Lung (tissue), 17 donors: ENCODE measurements at places on chromosomes 5 and 9. TPM values are rescaled to one million over a fixed set of nuclear protein-coding genes. Genes with fewer than 3 reads are reported as not detected.

Gene GABRA6
- total RNA-seq: not detected

Gene DIPK1B
- total RNA-seq: 14.5 TPM

DNA sequence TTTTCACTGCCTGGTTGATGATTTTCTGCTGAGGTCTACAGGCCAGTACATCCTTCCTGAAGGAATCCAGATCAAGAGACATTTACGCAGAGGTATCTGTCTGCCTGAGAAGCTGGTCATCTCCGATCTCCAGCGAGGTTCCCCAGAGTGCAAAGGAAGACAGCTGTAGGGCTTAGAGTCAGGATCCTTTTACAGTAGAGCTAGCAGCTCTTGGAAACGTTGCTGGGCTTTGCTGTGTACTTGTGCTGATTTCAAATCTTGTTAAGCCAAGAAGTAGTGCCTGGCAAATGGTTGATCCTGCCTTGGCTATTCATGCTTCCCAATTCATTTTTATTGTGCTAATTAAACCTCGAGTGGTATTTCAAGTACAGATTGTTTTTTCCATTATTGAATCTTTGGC is 48.9 kb downstream of the NTRK2 start:
- DNase-seq: no peak

Gene CCL27
- not detected for total RNA-seq

DNA sequence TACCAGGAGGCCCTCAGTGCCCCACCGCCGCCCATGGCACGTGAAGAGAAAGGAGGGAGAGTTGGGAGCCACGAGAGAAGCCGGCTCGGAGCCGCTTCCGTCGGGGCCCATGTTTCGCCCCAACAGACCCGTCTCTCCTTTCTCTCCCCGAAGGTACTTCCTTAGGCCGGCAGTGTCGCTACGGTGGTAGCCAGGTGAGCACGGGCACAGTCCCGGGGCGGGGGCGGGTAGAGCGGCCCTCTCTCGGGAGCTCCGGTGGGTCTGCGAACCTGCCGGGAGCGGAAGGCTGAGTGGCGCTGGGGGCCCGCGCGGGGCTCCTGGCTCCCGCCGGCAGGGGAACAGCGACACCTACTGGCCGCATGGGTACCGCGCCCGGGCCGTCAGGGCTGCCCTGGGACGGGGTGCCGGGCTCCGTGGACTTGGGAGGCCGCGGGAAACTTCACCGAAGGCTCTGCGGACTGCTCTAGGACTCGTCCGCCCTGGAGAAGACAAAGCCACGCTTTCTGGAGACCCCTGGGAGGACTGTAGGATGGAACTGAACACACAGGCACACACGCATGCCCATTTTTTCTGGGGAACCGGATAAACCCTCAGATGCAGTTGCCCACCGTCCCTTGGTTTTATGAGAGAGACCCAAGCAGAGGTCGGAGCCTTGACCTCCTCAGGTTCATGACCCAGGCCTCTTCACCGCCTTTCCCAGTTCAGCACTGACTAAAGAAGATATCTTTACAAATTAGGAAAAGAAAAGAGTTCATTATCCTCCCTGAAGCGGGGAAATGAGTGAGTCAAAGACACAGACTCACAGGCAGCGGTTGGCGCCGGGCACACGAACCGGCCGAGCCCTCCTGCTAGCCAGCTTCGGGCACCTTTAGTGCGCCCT is 202.5 kb downstream of the MEF2C start:
- DNase-seq: peak; percentile 82

Gene MEIKIN
- not detected for total RNA-seq

GRCh38 chr5:146645342-146645741 is 129.4 kb upstream of the GPR151 start:
- DNase-seq: no peak

GRCh38 chr9:6441269-6441668 is 28.3 kb downstream of the UHRF2 start:
- DNase-seq: no peak

- no peak for DNase-seq
Observed at GRCh38 chr9:89662718-89663613, 58.2 kb downstream of the GADD45G start.

GRCh38 chr5:114581136-114581535 is 219.3 kb downstream of the KCNN2 start:
- DNase-seq: peak; percentile 49

DNA sequence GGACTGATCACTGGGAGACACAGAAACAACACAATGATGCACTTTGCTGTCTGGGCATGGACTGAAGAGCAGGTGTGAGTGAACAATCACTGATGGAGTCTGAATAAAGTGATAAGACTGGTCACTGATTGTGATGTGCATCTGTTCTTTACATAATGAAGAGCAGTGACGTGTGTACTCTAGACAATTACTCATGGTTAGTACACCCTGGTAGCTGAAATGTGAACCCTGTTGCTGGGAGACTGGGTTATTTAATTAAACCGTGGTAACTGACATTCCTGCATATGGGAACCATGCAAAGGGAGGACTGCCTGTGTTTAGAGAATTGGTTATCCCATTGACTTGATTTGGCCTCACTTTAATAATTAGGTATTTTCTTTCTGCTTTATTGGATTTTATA is 202.9 kb downstream of the NR2F1-AS1 start:
- no peak for DNase-seq

DNA sequence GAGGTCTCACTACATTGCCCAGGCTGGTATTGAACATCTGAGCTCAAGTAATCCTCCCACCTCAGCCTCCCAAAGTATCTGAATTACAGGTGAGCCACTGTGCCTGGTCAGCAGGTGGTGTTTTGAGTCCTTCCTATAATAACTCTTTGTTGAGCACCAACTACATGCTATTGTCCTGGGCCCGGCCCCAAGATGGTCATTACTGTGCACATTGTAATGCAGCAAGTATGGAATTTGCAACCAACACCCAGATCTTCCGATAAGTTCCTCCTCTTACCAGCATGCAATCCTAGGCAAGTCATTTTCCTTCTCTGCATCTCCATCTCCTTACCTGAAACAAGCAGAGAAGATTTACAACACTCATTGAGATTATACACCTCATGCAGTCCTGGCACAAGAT is 510.3 kb upstream of the KLF4 start:
- DNase-seq: no peak

Gene JADE2
- total RNA-seq: 24.4 TPM

DNA sequence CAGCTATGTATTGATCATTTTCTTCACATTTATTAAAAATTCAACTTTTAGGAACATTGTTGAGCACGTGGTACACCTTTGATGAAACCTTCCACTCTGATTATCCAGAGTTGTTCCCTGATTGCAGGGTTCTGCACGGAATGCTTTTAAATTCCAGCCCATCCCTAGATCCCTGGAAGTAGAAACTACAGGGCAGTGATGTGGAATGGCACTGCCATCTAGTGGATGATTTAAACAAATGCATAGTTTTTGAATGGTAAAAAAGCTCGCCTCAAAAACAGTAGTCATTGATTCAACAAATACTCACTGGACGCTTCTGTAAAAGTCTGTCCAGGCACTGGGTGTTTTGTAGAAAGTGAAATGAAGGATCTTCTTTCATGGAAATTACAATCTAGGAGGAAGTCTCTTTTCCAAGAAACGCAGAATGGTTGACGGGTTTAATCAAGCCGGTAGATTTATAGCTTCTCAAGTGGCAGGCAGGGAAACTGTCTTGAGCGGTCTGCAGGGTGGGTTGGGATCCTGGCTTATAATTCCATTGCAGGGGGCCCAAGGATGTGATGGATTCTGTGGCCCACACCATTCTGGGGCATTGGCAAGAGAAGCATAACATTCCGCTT is 118.4 kb downstream of the ARHGAP26 start:
- peak; percentile 67 for DNase-seq

GRCh38 chr5:136015966-136016650 is 12.7 kb upstream of the TGFBI start:
- no peak for DNase-seq

Gene SLC9A3
- total RNA-seq: 3.8 TPM

Gene LRRC14B
- not detected for total RNA-seq

- no peak for DNase-seq
Observed at GRCh38 chr9:6969805-6970204, 212.0 kb downstream of the KDM4C start.

GRCh38 chr5:168790002-168790635 is 211.0 kb upstream of the PANK3 start:
- DNase-seq: no peak

GRCh38 chr5:115656404-115656803 is 30.6 kb upstream of the TMED7 start:
- DNase-seq: no peak

DNA sequence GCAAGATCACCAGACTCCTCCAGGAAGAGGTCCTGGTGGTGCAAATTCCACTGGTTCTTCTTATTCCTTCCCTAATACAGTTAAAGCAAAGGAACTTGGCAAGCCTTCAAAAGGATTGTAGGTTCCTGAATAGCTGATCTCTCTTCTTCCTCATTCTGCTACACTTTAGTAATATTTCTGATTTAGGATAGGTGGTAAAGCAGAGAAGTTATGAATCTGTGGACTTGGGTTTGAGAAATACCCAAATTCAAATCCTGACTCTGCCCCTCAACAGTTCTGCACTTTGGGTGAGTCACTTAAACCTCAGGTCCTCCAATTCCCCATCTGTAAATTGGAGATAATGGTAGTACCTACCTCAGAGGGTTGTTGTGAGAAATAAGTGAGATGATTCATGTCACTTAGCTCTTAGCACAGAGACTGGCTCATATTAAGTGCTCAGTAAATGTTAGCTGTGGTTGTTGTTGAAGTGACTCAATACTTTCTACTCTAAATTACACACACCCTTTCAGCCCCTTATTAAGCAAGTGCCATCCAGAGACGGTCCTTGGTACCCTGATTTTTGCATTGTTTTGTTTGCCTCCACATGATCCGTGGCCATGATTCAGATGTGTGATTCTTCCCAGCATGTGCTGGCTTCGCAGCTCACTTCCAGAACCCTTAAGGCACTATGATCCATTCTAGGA is 5.2 kb downstream of the SH3RF2 start:
- no peak for DNase-seq

- DNase-seq: no peak
Observed at GRCh38 chr5:155926766-155927165, 400.2 kb upstream of the SGCD start.

Gene PCDHB16
- 9.2 TPM for total RNA-seq
